Ascending aorta (tissue), 2 donors: ENCODE measurements at places on chromosomes 5 and 9.
A peak's percentile ranks its signal among the peaks of the same experiment; 100 is the strongest.

- no peak overlapping the region for H3K27ac ChIP-seq
- no peak for DNase-seq
- H3K4me3 ChIP-seq: no peak overlapping the region
- H3K27me3 ChIP-seq: no peaks in the 10 kb centered on the region
- H3K36me3 ChIP-seq: no peaks in the 10 kb centered on the region
Measured at GRCh38 chr5:139862803-139863202, 67.2 kb downstream of the PSD2 start.

- H3K27ac ChIP-seq: no peak overlapping the region
- H3K4me1 ChIP-seq: no peaks in the 10 kb centered on the region
- no peak overlapping the region for H3K4me3 ChIP-seq
- H3K36me3 ChIP-seq: no peaks in the 10 kb centered on the region
- H3K27me3 ChIP-seq: no peaks in the 10 kb centered on the region
- DNase-seq: no peak
Measured at GRCh38 chr9:113631137-113631765, 167.7 kb downstream of the RGS3 start.

- no peaks in the 10 kb centered on the region for H3K27me3 ChIP-seq
- no peaks in the 10 kb centered on the region for H3K36me3 ChIP-seq
- no peak for DNase-seq
- H3K4me3 ChIP-seq: no peak overlapping the region
- no peak overlapping the region for H3K27ac ChIP-seq
Measured at GRCh38 chr5:107282061-107282460, 388.7 kb downstream of the EFNA5 start.

DNA sequence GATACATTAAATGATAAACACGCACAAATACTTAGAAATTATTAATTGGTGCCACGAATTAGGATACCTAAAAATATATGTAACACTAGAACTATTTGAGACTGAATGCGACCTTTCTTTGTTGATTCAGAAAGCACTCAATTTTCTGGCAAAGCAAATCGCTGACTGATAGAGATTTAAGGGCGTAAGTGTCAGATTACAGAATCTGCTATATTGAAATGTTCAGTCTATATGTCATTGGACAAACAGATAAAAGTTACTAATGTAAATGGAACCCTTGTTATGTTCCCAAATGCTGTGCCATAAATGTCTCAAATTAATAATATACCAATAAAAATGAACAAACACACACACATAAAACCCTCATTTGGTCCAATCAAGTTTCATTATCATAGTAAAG lies 137.9 kb downstream of the MPDZ start:
- no peak overlapping the region for H3K27ac ChIP-seq
- no peak for DNase-seq
- no peaks in the 10 kb centered on the region for H3K27me3 ChIP-seq
- peaks cover 30% of the 10 kb centered on the region for H3K4me1 ChIP-seq
- peaks cover 10% of the 10 kb centered on the region for H3K36me3 ChIP-seq
- H3K4me3 ChIP-seq: no peak overlapping the region

DNA sequence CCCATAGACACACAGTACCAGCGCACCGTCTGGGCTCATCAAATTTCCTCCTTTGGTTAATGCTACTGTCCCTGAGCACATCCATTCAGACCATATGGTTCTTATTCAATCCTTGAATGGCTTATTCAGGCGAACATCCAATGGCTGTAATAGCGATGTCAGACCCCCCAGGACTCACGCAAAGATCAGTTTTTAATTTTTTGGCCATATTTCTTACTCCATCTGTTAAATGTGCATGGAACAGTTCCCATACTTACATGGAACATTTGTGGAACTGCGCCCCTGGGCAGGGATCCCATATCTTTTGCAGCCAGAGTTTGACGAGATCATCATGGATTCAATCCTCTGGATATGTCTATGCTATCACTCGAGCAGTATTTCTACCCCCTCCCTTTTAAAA lies 213.2 kb downstream of the ADAMTS6 start:
- no peak for DNase-seq
- no peaks in the 10 kb centered on the region for H3K4me1 ChIP-seq
- no peak overlapping the region for H3K4me3 ChIP-seq

GRCh38 chr9:79603222-79603920 lies 31.6 kb downstream of the TLE4 start:
- H3K36me3 ChIP-seq: no peaks in the 10 kb centered on the region
- H3K4me1 ChIP-seq: no peaks in the 10 kb centered on the region
- no peak overlapping the region for H3K27ac ChIP-seq
- no peak overlapping the region for H3K4me3 ChIP-seq

GRCh38 chr5:138453590-138453989 lies 11.7 kb upstream of the EGR1 start:
- H3K27ac ChIP-seq: no peak overlapping the region
- peaks cover 7% of the 10 kb centered on the region for H3K4me1 ChIP-seq
- DNase-seq: no peak
- no peaks in the 10 kb centered on the region for H3K27me3 ChIP-seq
- H3K4me3 ChIP-seq: no peak overlapping the region
- no peaks in the 10 kb centered on the region for H3K36me3 ChIP-seq

- H3K27me3 ChIP-seq: no peaks in the 10 kb centered on the region
- H3K27ac ChIP-seq: peak overlapping the region; percentile 14
- no peaks in the 10 kb centered on the region for H3K4me1 ChIP-seq
- H3K4me3 ChIP-seq: no peak overlapping the region
- no peak for DNase-seq
- H3K36me3 ChIP-seq: peaks cover 100% of the 10 kb centered on the region
Measured at GRCh38 chr9:136512651-136513071, 29.8 kb upstream of the SEC16A start.

DNA sequence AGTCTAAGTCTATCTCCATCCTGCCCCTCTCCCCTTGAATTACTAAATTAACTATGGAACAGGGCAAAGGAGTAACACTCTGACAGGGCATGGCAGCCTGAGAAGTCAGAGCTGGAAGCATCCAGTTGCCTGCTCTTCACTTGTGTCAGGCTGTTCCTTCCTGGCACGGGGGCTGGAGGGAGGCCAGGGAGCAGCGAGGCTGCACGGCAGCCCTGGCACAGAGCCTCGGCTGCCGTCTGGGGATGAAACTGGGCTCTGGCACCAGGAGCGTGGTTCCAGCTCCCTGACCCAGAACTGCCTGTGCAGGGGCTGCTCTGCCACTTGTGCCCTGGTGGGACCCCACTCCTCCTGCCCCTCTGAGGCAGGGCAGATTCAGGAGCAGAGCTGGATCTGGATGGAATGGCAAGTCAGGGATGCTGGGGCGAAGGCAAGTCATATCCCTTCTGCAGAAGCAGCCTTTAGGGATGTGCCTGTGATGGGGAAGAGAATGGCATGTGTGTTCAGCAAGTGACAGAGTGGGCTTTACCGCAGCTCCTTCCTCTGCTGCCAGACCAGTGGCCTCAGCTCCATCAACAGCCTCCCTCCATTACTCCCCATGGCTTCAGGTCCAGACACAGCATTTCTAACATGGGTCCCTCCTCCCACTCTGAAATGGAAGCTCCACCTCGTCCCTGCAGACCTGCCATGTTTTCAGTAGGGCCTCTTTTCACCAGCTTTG lies 42.2 kb upstream of the PDE8B start:
- H3K27ac ChIP-seq: peak overlapping the region; percentile 15
- H3K4me1 ChIP-seq: no peaks in the 10 kb centered on the region
- peak overlapping the region; percentile 12 for H3K4me3 ChIP-seq
- DNase-seq: peak; percentile 85

DNA sequence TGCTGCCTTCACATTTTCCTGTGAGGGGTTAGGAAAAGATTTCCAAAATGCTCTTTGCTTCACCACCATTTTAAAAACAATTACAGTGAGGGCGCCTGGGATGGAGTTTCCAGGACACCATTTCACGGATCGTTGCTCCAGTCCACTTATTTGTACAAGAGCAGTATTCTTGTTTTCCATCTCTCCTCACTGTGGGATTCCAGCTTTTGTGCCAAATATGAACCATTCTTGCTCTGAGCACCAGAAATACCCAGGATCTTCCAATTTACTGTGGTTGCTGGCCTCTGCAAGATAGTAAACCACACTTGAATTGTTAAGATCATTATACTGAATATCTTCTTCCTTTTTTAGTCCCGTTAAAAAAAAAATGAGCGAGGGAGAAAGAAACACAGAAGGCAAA lies 899.5 kb downstream of the TLE1 start:
- no peak overlapping the region for H3K27ac ChIP-seq
- H3K4me1 ChIP-seq: no peaks in the 10 kb centered on the region
- H3K27me3 ChIP-seq: no peaks in the 10 kb centered on the region
- H3K36me3 ChIP-seq: no peaks in the 10 kb centered on the region
- no peak overlapping the region for H3K4me3 ChIP-seq
- no peak for DNase-seq
